ENCODE measurements at places on chromosomes 16 and 17.

- DNase-seq, result no peak
Observed at GRCh38 chr16:31361201-31362110, 6.5 kb downstream of the ITGAX start.

- DNase-seq, result no peak
Observed at GRCh38 chr16:87210894-87211293, 106.3 kb downstream of the C16orf95 start.

- no peak for DNase-seq
Observed at GRCh38 chr16:88290850-88291830, 91.6 kb upstream of the ZNF469 start.

- peak; percentile 97 for DNase-seq
Observed at GRCh38 chr17:49227436-49228261, 2.9 kb downstream of the PHOSPHO1 start.

DNA sequence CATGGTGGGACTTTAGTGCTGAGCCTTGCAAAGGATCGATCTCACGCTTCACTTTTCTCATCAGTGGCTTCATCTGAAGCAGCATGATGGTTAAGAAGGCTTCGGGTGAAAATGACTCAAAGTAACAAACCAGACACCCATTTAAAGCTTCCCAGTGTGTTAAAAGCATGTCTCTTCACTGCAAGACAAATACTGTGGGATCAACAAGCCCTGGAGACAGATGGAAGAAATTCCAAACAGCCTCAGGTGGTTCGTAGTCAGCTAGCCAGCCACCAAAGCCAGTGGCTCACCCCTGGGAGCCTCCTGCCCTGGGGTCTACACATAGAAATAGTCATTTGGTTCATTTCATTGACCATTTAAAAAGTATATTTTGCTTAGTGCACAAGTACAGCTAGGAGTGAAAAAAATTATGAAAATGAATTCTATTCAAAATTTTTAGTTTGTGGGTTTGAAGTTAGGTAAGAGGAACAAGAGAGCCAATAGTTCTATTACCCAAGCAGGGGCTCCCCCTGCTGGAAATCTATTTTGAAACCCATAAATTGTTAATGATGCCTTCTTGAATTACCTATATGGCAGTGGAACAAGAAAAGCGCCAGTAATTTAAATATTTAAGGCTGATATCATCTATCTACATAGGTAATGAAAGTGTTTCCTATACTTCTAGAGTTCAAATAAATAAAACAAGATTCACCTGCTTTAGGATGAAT is 51.6 kb downstream of the PMP22 start:
- peak; percentile 69 for DNase-seq

DNA sequence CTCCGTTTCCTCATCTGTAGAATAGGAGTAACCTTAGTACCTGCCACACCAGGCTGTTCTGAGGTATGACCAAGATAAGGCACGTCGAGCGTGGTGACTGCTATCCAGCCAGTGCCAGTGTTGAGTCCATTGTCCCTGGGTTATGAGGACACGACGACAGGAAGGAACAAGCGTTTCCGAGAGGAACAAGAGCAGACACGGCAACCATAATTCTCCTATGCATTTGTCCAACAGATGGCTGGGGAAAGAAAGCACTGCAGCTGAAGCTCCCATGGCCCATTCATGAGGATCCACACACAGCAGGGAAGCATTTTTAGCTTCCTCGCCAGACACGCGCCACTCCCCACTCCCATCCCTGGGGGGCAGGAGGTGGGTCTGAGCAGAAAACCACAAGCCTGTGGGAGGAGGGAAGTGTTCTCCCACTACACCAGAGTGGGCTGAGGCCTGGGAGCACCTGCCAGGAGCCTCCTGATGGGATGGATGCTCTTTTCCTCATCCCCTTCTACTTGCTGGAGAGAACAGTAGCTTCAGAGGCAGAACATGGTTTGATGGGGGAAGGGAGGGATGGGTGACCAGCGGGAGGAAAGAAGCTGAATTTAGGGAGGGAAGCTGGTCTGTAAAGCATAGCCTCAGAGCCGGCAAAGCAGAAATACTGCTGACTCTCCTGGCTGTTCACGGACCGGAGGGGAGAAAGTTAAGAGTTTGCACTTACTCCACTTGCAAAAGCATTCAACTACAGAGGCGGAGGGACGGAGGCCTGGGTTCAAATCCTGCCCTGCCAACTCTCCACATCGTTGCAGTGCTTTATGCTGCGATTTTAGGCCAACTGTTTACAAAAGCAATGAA is 2.7 kb downstream of the COTL1 start:
- no peak for DNase-seq

- DNase-seq, result peak; percentile 64
Observed at GRCh38 chr17:3730881-3731429, 7.3 kb downstream of the HASPIN start.

GRCh38 chr17:81285179-81285878 is 9.8 kb downstream of the SLC38A10 start:
- DNase-seq, result no peak

GRCh38 chr16:17368951-17369350 is 101.8 kb downstream of the XYLT1 start:
- DNase-seq, result no peak

DNA sequence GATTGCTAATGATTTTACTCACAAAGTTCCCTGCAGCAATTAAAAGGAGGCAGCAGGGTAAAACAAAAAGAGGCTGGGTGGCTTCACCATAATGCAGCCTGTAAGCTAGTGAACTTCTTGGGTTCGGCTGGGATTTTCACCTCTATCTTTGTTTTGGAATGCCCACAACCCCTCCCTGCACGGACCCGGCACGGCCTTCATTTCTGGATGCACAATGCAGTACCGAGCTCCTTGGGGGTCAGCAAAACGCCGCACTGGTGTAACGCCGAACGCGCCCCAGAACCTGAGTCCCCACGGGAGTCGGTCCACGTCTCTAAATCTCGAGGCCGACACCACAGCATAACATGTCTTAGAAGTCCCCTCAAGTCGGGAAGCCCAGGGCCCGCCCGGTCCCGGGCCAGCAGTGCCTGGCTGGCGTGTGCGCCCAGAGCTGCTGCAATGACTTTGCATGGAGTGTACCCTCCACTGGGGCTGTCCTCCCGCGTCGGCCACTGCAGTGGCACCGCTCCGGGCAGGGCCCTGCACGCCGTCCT is 759 bp downstream of the UBE2O start:
- no peak for DNase-seq

DNA sequence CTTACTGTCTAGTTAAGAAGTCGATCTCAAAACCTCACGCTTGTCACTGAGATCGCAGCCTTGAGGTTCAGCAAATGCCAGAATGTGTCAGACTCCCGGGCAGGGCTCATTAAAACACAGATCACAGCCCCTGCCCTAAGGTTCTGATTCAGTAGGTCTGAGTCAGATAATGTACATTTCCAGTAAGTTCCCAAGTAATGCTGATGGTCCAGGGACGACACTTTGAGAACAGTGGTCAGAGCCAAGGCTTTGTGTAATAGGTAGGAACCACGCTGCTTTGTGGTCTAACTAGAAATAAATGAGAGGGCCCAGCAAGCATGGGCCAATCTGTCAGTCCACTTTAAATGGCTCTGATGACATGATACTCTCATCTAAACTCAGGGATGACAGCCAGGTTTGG is 228.6 kb downstream of the ZFHX3 start:
- no peak for DNase-seq

DNA sequence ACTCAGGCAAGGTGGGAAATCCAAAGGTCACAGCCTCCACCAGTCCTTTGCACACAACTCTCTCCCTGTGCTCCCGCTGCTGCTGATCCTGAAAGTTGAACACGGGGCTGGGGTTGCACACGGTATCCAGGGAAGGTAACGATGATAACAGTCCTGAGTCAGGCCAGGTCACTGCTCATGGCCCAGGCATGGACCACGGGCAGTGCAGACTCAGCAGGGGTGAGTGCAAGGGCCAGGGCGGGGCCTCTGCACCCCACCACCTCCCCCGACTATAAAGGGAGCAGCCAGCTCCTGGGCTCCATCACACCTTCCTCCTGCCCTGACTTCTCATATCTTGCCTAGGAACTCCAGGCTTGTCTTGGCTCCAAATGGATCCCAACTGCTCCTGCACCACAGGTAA is at the start of gene MT1B:
Gene MT1B, plus strand, starts transcription at position 301 of the 400 bp plus-strand sequence. Its CDS starts 68 bp downstream, at position 369.
- DNase-seq, result no peak

- no peak for DNase-seq
Observed at GRCh38 chr16:77297996-77298395, 98.8 kb downstream of the SYCE1L start.

- no peak for DNase-seq
Observed at GRCh38 chr17:48229936-48230335, 122.4 kb downstream of the SNX11 start.

- DNase-seq, result no peak
Observed at GRCh38 chr16:23257682-23258081, 44.4 kb upstream of the SCNN1B start.

- peak; percentile 35 for DNase-seq
Observed at GRCh38 chr17:50647187-50647586, 12.5 kb downstream of the ABCC3 start.

GRCh38 chr16:56874800-56875199 is 9.8 kb downstream of the SLC12A3 start:
- peak; percentile 57 for DNase-seq

DNA sequence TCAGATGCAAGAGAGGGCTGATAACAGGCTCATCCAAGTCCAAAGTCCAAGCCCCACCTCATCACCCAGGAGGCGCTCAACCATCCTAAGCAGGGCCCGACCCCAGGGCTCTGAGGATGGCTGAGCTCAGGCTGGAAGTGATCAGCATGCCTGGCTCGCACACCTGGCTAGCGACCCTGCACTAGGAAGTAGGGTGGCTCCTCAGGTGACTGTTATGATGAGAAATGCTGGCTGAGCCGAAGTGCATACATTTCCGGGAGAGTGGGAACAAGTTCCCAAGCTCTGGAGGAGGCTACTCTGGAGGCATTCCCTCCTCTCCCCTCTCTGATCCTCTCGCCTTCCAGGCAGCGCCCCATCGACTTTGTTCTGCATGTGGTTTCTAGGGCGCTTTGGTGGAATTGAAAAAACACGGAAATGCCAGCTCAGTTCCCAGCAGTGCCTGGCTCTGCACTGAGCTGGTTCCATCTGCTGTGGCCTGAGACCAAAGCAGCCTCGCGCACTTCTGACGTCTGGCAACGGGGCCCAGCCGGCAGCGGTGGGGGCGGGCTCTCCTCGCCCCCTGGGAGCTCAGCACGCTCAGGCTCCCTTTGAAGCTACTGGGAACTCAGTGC is 130.3 kb downstream of the IRF8 start:
- DNase-seq, result peak; percentile 58

- DNase-seq, result peak; percentile 48
Observed at GRCh38 chr17:65230040-65230439, 92.9 kb downstream of the RGS9 start.

- DNase-seq, result no peak
Observed at GRCh38 chr17:18314059-18314730, 599 bp downstream of the TOP3A start.

- peak; percentile 97 for DNase-seq
Observed at GRCh38 chr16:2090777-2091546, 43.2 kb downstream of the TSC2 start.

- no peak for DNase-seq
Observed at GRCh38 chr17:48546924-48547807, 2.3 kb upstream of the HOXB2 start.

DNA sequence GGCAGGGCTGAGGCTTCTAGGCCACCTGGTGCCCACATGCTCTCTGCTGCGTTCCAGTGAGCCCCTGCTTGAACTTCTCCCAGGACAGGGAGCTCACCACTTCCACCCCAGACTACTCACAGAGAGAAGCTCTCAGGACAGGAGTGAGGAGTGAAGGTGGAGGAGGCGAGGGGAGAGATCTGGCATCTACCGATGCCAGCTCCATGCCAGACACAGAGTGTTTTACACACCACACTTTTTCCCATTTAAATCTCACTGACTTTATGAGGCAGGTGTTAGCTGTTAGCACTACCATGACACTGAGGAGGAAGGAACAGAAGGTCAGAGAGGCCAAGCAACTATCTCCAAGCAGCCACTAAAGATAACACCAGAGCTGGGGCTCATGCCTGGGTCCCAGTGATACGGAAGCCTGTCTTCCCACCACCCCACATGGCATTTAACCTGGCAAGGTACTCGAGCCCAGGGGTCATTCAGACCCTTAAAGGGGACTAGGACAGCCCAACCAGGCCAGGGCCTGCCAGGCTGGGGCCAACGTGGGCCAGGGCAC is 6.8 kb downstream of the FAM83G start:
- no peak for DNase-seq

- no peak for DNase-seq
Observed at GRCh38 chr17:81432941-81433340, 37.7 kb downstream of the BAHCC1 start.

DNA sequence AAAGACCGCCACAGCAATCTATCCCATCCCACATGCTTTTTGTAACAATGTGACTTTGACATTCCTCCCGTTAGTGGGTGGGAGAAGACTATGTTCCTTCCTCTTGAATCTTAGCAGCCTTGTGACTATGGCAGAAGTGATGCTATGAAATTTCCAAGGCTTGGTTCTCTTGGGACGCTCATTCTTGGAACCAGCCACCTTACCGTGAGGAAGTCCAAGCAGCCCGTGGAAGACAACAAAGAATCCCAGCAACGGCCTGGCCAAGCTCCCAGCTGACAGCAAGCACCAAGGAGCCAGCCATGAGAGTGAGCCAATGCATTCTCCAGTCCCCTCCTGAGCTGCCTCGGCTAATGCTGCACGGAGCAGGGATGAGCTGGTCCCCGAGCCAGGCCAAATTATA is 62.3 kb downstream of the VPS53 start:
- no peak for DNase-seq

DNA sequence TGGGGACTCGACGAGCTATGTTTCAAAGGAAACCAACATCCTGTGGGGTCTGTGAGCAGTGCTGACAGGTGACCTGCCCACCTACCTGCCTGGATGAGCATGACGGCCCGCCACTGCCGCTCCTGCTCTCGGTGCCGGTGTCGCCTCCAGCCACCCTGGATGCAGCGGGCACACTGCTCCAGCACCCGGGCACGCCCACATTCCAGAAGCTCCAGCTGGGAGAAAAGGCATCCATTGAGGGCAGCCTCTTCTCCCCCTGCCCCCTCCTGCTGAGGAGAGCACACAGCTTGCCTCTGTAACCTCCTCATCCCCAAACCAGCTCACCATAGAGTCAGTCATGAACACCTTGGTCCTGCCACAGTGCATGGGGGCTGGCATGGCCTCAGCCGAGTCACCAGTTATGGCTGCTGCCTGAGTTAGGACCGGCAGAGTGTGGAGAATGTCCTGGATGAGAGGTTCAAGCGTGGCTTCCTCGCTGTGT is 14.3 kb downstream of the ZNHIT3 start:
- peak; percentile 51 for DNase-seq

- DNase-seq, result no peak
Observed at GRCh38 chr16:68992521-68992920, 112.9 kb upstream of the HAS3 start.

All from endodermal cell (in vitro differentiated cells).